ENCODE measurements at places on chromosomes 5 and 9.

DNA sequence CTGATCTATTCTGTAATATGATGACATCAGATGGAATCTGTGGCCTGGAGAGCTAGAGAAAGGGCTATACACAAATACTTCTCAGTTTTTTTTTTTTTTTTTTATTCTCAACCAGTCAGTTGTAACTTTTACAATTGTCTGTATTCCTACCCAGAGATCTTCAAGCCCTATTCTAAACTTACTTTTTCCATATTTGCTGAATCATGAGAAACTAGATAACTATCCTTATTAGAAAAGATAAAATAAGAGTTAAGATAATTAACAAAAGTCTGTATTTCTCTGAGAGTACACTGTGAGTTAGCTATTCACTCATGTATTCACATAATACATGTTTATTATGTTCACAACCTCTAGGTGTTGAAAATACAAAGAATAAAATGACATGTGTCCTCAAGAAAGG, 1575.9 kb downstream of the EFNA5 start:
- no peak for DNase-seq

- peak; percentile 16 for DNase-seq
Measured at GRCh38 chr5:10301266-10301665, 6.4 kb downstream of the CMBL start.

DNA sequence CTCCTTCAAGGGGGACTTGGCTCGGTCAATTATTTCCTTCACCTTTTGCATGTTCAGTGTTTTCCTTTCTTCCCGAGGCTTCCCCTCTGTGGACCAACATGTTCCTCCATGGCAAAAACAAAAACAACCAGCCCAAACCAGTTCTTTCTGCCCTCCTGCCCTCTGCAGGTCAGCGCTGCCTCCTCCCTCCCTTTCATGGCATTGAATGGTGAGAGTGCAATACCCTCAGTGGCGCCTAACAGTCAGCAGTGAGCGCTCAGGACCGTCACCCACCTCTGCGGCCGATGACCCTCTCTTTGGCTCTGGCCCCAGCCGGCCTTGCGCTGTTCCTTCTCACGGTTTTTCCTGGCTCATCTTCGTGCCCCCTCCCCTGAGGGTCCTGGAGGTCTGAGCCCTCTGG, 34.4 kb upstream of the GNE start:
- DNase-seq, result no peak

- no peak for DNase-seq
Measured at GRCh38 chr9:129008986-129009583, 19.0 kb downstream of the SH3GLB2 start.

DNA sequence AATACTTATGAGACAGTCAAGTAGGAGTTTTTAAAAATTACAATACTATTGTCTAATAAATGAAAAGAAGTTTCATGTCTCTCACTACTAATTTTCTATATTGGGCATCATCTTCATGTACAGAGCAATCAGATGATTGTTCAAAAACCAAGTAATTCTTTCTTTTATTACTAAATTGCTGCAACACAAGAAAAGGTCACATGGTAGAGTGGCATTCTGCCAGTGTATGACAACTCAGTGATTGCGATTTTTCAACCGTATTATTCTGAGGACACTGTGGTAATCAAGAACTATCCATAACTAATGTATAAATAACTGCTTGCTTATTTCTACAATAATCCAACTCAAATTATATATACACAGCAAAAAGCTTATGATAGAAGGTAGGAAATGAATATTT, 96.7 kb upstream of the GRHPR start:
- DNase-seq, result no peak

DNA sequence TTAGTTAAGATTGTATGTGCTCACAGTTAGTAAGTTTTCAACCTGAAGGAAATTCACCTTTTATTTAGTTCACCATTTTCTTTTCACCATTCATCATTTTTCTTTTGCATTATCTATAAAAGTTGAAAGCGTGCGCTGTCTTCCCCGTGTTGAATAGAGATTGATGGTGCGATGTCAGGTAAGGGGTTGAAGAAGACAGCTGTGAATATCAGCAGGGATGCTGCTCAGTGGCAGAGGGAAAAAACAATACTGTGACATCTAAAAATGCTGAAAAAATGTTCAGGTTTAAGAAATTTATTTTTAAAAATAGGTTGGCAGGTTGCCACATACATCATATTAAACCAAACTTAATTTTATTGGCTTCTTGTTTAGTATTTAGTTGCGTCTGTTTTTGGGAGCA, 815.0 kb downstream of the DTWD2 start:
- no peak for DNase-seq

GRCh38 chr5:61588216-61588615, 256.2 kb downstream of the ZSWIM6 start:
- DNase-seq, result no peak

DNA sequence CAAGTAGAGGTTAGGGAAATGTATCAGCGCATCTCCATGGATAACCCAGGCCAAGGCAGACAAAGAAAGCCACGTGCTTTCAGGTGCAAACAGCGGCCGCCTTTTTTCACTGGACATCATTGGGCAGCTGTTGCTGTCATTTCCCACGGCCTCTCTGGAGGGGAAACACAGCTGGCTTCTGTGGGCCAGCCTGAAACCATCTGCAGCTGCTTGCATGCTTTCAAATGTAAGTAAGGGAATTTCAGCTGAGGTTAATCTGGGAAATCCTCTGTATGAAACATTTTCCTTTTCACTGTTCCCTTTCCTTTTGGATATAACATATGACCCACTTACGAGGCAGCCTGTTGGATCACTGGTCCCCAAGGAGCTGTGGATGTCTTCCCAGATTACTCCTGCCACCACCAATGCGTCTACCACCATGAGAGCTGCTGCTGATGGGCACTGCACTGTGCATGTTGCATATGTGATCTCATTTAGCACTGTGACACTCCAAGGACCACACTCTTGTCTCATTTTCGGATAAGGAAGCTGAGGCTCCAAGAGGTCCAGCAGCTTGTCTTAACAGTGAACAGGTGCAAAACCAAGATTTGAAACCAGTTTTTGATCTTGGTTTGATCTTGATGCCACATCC, 106.3 kb downstream of the C9orf152 start:
- no peak for DNase-seq

GRCh38 chr5:173795601-173796000, 92.5 kb upstream of the CPEB4 start:
- DNase-seq, result no peak

- no peak for DNase-seq
Measured at GRCh38 chr5:79878136-79878679, 112.9 kb downstream of the MTX3 start.

DNA sequence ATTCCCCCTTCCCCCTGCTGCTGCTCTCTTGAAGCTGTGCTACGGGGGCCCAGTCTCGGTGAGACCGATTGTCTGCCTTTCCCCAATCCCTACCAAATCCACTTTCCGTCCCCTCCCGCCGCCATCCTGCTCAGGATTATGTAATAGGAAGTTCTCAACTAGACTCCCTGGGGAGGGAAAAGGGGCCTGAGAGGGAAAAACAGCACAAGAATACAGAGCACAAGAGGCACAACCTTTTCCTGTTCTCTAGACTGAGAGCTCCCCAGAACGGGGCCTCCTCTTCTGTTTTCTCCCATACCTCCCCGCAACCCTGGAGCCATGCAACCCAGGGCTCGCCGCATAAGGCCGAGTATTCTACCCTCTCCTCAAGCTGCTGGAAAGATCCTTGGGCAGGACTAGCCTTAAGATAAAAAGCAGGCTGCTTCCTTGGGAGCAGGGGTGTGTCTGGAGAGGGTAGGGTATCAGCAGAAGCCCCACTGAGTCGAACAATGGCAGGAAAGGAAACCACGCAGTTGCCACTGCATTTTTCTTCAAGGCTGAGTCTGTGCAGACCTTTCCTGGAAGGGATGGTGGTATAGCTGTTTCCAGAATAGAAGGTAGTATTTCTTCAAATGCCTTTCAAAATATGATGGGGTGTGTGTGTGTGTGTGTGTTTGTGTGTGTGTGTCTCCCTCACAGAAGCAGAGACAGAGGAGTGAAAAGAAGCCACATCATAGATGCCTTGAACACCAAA, 12.9 kb downstream of the MYORG start:
- DNase-seq, result no peak

DNA sequence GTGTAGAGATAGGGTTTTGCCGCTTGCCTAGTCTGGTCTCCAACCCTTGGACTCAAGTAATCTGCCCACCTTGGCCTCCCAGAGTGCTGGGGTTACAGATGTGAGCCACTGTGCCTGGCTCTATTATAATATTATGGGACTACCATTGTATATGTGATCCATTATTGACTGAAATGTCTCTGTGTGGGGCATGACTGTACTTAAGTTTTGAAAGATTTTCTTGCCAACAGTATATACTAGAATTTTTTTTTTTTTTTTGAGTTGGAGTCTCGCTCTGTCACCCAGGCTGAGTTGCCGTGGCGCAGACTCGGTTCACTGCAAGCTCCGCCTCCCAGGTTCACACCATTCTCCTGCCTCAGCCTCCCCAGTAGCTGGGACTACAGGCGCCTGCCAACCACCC, 17.8 kb downstream of the SPIN1 start:
- DNase-seq, result no peak

- DNase-seq, result no peak
Measured at GRCh38 chr9:19186232-19186631, 44.3 kb upstream of the DENND4C start.

GRCh38 chr5:28065656-28066055, 1027.3 kb upstream of the CDH9 start:
- no peak for DNase-seq

GRCh38 chr5:68319706-68320412, 104.3 kb downstream of the PIK3R1 start:
- no peak for DNase-seq

- no peak for DNase-seq
Measured at GRCh38 chr5:31855134-31856040, 216.5 kb downstream of the PDZD2 start.

- no peak for DNase-seq
Measured at GRCh38 chr9:17905366-17905765, 326.5 kb downstream of the SH3GL2 start.

Measured in NCI-H187 treated with DMSO at 0.1 percent for 48 hours (cell line).